ENCODE measurements at places on chromosomes 7 and 10. TPM values are rescaled to one million over a fixed set of nuclear protein-coding genes. Genes with fewer than 3 reads are reported as not detected.

Gene CHAT
- not detected for polyA plus RNA-seq

Gene GSTO1
- polyA plus RNA-seq = 131 TPM

Gene UPK3B
- 1.2 TPM for polyA plus RNA-seq

Gene LRWD1
- polyA plus RNA-seq = 22.1 TPM

Gene MEOX2
- polyA plus RNA-seq = 0.24 TPM

Gene MYO1G
- polyA plus RNA-seq = 61.1 TPM

Gene TSPAN33
- polyA plus RNA-seq = 57.9 TPM

Gene OPN1SW
- not detected for polyA plus RNA-seq

Gene SPAG6
- not detected for polyA plus RNA-seq

Gene BRI3
- polyA plus RNA-seq = 164 TPM

Gene CYP3A4
- not detected for polyA plus RNA-seq

Gene PLEKHS1
- polyA plus RNA-seq = 0.03 TPM

Gene VWA2
- polyA plus RNA-seq = 0.02 TPM

Gene DPCD
- 4.4 TPM for polyA plus RNA-seq

DNA sequence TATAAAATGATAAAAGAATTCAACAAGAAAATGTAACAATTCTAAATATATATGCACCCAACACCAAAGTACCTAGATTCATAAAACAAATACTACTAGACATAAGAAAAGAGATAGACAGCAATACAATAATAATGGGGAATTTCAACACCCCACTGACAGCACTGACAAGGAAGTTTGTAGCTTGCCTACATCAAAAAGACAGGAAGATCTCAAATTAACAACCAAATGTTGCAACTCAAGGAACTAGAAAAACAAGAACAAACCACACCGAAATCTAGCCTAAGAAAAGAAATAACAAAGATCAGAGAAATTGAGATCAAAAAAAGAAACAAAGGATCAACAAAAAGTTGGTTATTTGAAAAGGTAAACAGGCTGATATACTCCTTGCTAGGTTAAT is 36.5 kb upstream of the TNKS2 start:
- DNase-seq = no peak

DNA sequence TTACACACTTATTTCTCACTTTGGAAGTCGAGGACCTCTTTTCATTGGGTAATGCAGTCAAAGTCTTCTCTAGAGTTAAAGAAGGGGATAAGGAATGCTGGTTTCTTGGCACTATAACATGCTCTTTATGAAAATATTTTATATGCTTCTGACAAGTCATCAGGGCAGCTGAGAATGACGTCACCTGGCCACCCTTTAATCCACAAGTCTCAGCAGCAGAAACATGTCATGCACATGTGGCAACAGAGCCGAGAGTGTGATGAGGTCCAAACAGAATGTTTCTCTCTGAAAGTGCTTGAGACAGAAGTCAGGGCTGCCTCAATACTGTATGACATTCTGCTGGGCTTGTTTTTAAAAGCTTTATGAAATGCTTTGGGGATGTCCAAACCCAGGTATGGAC is 63.5 kb upstream of the C10orf90 start:
- DNase-seq = no peak

GRCh38 chr7:24709585-24710360 is 47.5 kb downstream of the GSDME start:
- DNase-seq = peak; percentile 47

GRCh38 chr10:29751684-29752083 is 116.9 kb upstream of the SVIL start:
- no peak for DNase-seq

- peak; percentile 93 for DNase-seq
These were observed 945 bp downstream of the ADO start for GRCh38 chr10:62805231-62806099.

DNA sequence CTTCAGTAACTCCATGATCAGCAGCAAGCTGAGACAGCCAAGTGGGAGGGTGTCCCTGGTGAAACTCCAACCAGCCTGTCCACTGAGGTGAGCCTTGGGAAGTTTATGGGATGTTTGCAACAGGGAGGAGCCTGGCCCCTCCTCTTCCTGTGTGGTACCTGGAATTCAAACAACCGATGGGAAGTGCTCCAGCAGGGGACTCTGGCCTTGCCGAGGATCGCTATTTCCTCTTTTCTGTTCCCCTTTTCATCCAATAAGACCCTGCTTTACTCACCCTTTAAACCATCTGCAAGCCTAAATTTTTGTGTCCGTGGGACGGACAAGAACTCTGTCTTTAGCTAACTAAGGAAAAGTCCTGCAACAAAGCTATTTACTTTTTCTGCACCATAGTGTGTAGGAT is 491.1 kb upstream of the ZMIZ1 start:
- no peak for DNase-seq

GRCh38 chr10:65670087-65670486 is 1255.7 kb upstream of the LRRTM3 start:
- DNase-seq = no peak

DNA sequence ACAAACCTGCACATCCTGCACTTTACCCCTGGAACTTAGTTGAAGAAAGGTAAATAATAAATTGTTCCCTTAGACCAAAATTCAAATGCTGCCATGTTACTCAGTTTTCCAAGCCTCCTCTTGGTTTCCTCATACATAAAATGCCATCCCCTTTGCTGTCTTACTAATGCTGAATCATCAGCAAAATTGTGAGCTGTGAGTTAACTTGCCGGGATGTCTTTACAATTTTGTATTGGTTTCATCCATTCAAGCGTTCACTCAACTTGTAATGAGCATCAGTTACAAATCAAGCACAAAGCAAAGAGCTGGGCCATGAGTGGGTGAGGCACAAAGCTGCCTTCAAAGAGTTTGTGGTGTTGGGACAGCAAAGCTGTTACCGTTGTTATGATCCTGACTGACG is 395.8 kb upstream of the ZMIZ1 start:
- DNase-seq = no peak

GRCh38 chr10:119602241-119603095 is 5.7 kb upstream of the TIAL1 start:
- peak; percentile 56 for DNase-seq

DNA sequence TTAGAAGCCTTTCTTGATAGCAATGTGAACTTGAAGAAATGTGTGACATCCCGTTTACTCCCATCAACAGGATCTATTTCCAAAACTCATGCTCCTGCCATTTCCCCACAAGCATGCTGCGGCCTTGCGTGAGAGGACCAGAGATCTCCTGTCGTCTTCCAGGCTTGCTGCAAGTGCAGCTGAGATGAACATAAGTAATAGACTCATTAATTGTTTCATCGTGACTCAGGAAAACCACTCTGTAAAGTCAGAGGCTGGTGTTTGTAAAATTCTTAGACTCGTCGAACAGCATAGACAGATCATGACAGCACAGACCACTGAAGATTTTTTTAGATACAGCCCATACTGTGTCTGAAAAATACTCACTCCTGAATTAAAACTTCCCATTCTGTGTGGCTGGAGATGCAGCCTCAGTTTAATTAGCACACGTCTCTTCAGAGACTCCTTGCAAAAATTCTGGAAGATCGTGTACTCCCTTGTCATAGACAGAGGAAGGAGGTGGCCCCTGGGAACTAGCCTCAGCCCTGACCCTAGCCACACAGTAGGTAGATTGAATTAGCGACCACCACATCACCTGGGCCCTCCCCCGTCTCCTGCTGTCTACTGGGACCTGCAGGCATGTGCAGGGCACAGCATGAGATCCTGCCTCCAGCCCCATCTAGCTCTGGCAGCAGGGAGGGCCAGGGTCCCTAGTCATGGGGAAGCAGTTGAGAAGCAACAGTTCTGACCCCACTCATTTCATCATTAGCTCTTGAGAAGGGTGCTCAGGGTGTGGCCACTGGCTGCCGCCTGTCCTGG is 226.0 kb downstream of the CELF2 start:
- no peak for DNase-seq

DNA sequence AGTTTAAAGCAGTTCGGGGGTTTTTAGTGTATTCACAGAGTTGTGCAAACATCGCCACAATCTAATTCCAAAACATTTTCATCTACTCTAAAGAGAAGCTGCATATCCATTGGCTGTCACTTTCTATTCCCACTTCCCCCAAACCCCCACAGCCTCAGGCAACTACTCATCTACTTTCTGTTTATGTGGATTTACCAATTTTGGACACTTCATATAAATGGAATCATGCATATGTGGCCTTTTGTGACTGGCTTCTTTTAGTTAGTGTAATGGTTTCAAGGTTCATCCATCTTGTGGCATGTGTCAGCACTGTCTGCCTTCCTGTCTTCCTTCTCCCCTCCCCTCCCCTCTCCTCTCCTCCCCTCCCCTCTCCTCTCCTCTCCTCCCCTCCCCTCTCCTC is 78.5 kb upstream of the FZD1 start:
- no peak for DNase-seq

- no peak for DNase-seq
These were observed 868.0 kb downstream of the KCNMA1 start for GRCh38 chr10:76769582-76769981.

GRCh38 chr10:54796881-54797280 is 4.2 kb downstream of the PCDH15 start:
- DNase-seq = no peak

DNA sequence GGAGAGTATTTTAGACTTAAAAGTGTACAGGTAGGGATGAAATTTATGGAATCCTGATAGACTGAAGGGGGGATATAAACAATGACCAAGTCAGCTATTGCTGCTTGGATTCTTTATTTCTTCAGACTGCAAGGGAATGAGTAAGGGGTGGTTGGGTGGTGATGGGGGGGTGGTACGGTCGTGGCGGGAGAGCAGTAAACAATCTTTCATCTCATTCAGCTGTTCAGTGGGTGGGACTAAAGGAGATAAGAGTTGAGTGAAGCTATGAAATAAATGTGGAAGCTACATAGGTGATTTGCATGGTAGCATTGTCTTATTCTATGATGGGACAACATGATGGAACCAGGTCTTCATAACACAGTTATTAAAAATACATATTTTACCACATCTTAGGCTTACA is 1.8 kb downstream of the SEPTIN7 start:
- no peak for DNase-seq

DNA sequence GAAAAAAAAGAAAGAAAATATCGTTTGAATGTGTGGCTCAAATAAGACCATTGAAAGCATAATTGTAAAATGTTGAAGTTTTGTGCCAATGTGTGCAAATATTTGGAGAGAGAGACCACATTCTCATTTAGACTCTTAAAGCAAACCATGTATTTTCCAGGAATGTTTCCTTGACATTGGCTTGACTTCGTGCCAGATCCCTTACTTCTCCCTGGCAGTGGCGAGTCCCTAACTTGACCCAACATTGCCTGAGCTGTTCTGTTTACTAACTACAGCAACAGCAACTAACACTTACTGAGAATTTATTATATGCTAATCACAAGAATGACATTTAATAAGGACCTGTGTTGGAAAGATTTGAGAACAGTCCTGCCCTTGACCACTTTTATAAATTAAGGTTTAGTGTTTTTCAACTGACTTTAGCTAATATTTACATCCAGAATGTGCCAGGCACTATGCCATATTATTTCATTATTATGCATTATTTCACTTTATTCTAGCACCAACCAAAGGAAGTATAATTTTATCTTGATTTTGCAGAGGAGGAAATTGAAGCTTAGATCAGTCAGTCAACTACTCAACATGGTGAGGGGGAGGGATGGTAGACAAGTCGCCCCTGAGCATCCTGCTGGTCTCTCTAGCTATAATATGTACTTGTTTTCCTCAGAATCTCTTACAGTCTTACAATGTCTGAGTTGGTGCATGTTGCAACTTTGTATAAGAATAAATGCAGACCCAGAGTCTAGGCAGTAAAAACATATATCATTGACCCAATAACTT is 29.7 kb downstream of the ZNF467 start:
- peak; percentile 3 for DNase-seq

- no peak for DNase-seq
These were observed 13.9 kb downstream of the CTTNBP2 start for GRCh38 chr7:117859246-117859812.

DNA sequence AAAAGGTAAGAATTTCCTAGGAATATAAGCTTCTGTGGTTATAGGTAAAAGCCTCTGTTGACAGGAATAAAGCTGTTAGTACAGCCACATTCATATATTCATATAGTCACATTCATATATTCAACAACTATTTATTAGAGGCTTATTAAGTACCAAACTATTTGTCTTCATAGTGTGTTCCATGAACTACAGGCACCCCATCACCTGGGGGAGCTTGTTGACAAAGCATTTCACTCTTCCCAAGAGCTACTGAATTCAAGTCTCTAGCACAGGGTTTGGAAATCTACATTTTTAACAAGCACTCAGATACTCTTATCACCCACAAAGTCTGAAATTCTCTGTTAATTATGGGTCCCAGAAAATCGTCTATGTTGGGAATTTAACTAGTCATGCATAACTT is 110.6 kb downstream of the RNLS start:
- DNase-seq = no peak

DNA sequence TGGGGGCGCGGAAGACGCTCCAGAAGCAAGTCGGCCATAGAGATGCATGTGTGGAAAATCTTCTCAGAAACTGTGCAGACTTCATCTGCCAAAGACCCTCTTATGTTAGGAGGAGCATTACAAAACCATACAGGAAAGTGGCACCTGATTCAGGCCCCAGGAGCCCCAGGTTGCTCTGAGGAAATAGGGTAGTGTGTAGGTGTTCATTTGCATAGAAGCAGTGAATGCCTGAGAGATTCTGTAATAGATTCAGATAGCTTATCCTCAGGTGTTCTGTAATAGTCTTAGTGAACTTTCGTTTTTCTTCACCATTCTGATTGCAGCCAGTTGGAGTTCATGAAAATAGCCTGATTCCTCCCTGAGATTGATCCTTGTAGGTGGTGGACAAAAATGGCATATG is 106.4 kb upstream of the GJD4 start:
- no peak for DNase-seq

GRCh38 chr7:51867117-51867516 is 550.5 kb upstream of the COBL start:
- DNase-seq = no peak

GRCh38 chr7:29350351-29350750 is 155.8 kb downstream of the CHN2 start:
- no peak for DNase-seq

DNA sequence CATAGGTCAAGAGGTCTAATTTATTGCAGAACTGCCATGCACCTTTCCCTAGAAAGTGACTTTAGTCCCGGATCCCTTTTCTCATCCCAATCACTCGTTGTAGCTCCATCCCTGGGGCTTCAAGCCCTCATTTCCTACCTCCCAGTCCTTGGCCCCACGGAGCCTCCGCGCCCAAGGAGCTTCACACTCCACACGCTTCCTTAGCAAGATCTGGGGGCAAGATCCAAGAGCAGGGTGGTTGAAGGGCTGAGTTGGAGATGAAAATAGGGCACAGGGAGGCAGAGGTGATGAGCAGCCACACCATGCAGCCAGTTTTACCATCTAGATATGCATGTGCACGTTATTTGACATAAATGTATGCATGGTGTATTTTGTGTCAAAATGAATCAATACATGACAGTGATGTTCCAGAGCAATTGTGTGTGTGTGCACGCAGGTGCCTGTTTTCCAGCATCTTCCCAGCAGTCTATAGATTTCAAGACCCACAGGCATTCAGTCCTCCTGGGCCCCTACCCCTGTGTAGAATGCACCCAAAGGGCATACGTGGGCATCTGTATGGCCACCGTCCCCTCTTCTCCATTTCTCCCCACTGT is 6.0 kb upstream of the TRPV6 start:
- DNase-seq = peak; percentile 15
